OCI-LY7 (cell line): ENCODE measurements at places on chromosomes 7 and 10.

- DNase-seq = no peak
Measured at GRCh38 chr7:81534996-81535395, 234.9 kb downstream of the HGF start.

DNA sequence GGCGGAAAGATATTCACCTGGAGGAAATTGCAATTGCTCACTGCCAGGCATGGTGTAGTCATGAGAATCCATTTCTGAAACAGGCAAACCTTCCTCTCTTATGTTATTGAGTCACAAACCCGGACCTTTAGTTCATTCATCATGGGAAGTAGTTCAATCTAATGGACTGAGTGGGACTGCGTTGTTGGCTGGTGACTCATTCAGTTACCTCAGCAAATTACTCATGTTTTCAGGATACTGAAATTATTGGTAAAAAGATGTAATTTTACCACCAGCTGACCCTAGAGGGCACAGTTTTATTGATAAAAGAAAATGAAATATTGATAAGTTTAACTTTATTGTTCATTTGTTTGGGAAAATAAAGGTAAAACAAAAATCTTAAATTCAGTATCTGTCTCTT lies 1194.4 kb upstream of the SORCS1 start:
- no peak for DNase-seq

GRCh38 chr7:15507171-15507570 lies 54.6 kb downstream of the AGMO start:
- no peak for DNase-seq

- no peak for DNase-seq
Measured at GRCh38 chr10:35349389-35349915, 13.1 kb downstream of the CCNY start.

DNA sequence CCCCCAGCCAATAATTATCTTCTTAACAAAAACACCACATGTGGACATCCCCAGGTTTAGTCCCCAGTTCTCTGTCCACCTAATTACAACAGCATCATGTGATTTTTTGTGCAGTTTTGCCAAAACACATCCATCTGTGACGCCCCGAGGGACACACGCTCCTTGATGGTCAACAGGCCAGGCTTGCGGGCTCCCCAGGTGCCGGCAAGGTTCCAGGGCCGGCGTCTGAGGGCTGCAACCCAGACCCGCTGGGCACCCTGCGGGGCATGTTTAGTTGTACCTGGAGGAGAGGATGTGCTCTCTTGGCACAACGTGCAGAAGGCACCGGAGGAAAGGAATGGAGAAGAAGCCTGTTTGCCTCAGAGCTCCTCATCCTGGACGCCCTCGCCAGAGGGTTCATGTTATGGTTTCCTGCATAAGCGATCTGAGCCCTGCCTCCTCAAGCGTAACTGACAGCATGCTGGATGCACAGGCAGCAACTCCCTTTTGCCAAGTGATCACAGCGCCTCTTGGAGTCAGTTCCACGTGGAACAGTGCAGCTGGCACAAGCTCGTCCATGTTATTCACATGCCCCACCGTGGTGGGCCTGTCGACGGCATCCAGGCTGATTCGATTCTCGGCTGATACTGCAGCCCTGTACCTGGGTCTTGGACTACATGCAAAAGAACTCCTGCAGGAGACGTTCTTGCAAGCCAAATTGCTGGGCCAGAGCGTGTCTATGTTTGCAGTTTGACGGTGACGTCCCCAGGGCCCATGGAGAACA lies 41.6 kb downstream of the JAKMIP3 start:
- DNase-seq = no peak

DNA sequence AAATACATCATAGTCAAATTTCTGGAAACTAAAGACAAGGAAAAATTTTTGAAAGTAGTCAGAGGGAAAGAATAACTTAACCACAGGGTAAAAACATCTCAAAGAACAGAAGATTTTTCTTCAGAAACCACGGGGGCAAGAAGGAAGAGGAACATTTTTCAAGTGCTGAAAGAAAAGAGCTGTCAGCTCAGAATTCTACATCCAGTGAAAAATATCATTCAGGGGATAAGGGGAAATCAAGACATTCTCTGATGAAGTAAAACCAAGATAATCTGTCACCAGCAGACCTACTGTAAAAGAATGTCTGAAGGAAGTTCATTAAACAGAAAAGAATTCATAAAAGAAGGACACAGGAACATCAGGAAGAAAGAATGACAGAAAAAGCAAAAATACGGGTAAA lies 111.2 kb upstream of the TMEM72 start:
- DNase-seq = no peak

GRCh38 chr10:17655567-17656146 lies 11.7 kb downstream of the STAM start:
- DNase-seq = no peak
